ENCODE measurements at places on chromosomes 4 and X. TPM values are rescaled to one million over a fixed set of nuclear protein-coding genes. Genes with fewer than 3 reads are reported as not detected.

Gene TEX13B
- not detected for total RNA-seq

Gene CAMK2D
- 16.5 TPM for total RNA-seq

Gene LCORL
- 5.2 TPM for total RNA-seq

Gene NMU
- total RNA-seq, result 0.97 TPM

Gene CXCL11
- total RNA-seq, result 0.23 TPM
